SHP77 (cell line): ENCODE measurements at places on chromosomes 12 and 14.

GRCh38 chr12:29398495-29398894, 17.5 kb upstream of the ERGIC2 start:
- DNase-seq, result no peak

- no peak for DNase-seq
Observed at GRCh38 chr14:21536418-21537089, 10.4 kb upstream of the SALL2 start.

- no peak for DNase-seq
Observed at GRCh38 chr12:32466187-32466586, 66.8 kb downstream of the FGD4 start.

DNA sequence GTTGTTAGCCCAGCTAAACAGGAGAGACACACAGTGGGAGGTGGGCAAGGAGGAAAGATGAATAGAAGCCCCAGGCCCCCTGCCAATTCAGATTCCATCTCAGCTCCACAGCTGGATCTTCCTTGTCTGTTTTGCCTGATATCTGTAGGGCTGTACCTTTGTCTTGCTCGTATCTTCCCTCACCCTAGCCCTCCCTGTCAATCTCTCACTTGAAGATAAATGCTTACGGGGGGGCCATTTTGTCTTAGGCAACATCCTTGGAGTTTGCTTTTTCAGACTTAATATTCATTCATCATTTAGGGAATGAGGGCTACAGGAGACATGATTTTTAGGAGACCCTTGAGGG, 2.4 kb downstream of the KIF5A start:
- no peak for DNase-seq

DNA sequence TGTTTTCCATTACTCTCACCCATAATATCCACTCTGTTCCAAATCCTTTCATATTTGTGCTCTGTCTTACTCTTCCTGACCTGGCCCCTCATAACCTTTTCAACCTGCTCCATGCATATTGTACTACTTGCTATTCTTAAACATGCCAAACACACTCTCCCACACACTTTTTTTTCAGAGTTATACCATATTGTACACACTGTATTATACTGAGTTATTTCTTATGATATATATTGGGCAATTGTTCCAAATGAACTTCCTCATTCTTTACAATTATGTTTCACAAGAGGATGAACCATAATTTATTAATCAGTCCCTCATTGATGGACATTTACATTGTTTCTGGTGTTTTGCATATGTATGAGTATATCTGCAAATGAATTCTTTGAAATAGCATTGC, 18.5 kb downstream of the ATL1 start:
- no peak for DNase-seq

- DNase-seq, result no peak
Observed at GRCh38 chr12:25121110-25121509, 73.8 kb downstream of the DNAI7 start.

DNA sequence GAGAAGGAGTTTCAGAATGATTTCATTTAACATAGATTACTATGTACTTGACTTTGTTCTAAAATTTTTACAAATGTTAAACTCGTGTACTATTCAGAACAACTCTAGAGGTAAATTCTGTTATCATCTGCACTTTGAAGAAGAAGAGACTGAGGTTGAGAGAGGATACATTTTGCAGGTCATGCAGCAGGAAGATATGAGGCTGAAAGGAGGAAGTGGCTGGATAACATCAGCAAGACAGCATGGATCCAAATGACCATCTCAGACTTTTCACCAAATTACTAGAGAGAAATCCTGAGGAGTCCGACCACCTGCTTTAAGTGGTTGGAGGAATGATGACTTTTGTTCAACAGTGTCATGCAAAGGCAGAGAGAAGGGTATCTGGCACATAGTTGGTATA, 84.9 kb downstream of the ASCL4 start:
- DNase-seq, result no peak

DNA sequence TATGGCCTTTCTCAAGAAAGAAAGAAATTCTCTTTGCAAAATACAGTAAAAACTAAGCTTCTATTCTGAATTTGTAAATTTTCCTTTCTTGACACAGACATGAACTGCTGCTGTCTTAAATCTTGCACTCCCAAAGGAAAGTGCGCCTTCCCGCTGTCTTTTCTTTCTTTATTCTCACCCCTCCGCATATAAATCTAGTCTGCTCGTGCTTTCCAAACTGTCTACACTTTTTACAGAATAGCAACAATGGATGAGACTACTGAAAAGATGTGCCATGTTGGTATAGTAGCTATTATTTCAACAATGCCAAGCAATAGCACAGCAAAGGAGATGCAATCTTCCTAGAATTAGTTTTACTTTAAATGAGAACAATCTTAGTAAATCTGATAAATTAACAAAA, 328.8 kb upstream of the PDE3A start:
- no peak for DNase-seq

DNA sequence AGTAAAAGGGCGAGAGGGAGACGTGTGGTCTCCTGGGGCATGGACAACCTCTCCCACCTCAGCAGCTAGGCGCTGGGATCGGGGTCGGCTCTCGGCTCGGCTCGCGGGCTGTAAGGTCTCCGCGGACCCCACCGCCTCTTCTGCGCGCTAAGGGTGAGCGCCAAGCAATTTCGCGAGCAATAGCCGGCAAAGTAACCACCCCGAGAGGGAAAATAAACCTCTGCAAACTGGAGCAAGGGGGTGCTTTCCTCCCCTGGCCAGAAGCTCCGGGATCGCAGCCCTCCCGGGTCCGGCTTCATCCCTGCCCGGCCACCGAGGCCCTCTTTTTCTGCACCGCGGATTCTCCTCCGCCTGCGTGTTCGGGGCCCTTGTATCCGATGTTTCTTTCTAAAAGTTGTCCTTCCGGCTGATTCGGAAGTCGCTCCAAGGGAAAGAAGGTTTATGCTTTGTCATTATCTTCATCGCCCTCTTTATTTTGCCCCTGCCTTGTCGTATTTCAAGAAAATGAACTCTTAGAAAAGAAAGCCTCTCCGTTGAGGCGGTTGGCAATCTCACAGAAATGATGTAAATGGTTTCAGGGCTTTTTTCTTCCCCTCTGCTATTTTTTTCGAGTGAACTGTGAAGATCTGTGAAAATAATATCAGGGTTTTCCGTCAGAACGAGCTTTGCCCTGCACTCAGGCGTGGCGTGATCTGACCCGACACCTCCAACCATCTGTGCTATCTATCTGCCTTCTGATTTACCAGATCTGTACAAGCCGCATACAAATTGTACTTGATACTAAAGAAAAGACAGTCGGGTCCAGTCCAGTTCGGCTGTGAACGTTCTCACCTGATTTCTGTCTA, 1.7 kb upstream of the SIX6 start:
- no peak for DNase-seq

GRCh38 chr12:42332301-42333285, 6.6 kb downstream of the PPHLN1 start:
- DNase-seq, result peak; percentile 26

GRCh38 chr14:26925876-26926584, 328.2 kb upstream of the NOVA1 start:
- DNase-seq, result no peak

GRCh38 chr12:75389061-75389460, 1.8 kb upstream of the GLIPR1L2 start:
- DNase-seq, result no peak

- no peak for DNase-seq
Observed at GRCh38 chr12:124906606-124907261, 7.7 kb downstream of the UBC start.

- no peak for DNase-seq
Observed at GRCh38 chr12:7499636-7500035, 3.9 kb downstream of the CD163 start.

DNA sequence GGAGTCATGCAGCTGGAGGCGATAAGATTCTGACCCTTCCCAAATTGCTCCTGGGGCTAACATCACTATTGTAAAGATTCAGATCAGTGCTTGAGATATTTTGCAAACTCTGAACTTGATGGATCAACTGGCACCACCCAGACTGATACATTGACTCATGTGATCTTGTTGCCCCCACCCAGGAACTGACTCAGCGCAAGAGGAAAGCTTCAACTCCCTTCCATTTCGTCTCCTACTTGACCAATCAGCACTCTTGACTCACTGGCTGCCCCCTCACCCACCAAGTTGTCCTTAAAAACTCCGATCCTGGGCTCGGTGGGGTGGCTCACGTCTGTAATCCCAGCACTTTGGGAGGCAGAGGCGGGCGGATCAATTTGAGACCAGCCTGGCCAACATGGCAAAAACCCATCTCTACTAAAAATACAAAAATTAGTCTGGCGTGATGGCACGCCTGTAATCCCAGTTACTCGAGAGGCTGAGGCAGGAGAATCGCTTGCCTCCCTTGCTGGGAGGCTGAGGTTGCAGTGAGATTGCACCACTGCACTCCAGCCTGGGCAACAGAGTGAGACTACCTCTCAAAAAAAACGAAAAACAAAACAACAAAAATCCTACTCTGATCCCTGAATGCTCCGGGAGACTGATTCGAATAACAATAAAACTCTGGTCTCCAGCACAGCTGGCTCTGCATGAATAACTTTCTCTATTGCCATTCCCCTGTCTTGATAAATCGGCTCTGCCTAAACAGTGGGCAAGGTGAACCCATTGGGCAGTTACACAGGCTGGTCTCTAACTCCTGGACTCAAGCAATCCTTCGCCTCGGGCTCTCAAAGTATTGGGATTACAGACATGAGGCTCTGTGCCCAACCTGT, 9.8 kb upstream of the ARF6 start:
- DNase-seq, result no peak

GRCh38 chr14:20801726-20802125, 918 bp downstream of the RNASE1 start:
- no peak for DNase-seq
